Activated CD8-positive, alpha-beta memory T cell treated with anti-CD3 and anti-CD28 coated beads for 48 hours (primary cell): ENCODE measurements at places on chromosomes 16 and 17.

- no peak for DNase-seq
Observed at GRCh38 chr17:3890082-3890877, 2.6 kb downstream of the CAMKK1 start.

DNA sequence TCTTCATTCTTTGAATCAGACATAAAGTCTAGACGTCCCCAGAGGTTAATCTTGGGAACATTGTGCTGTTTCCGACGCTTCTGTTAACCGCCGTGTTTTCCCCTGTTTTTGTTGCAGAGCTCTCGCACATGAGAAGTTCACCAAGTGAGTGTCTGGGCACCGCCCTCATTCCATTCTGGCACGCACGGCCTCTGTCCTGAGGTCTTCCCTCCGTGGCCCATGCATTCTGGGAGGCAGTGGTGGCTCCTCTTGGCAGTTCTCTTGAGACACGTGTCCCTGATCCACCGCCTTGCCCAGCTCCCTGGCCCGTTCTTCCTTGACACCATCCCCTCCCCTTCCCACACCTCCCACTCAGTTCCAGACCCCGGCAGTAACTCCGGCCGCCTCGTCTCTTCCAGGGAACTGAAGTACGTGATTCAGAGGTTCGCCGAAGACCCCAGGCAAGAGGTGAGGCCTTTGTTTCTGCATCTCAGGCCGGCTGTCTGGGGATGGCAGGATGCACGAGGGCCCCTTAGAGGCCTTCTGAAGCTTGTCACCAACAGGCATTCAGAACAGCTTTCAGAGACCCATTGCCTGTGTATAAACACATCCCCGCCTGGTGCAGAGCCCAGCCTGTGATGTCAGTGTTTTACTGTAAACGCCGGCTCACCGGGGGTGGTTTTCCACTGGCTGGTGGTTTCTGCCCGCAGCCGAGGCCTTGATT lies 85.9 kb upstream of the PLCG2 start:
- no peak for DNase-seq

GRCh38 chr16:80806927-80807340 lies 2.5 kb upstream of the CDYL2 start:
- DNase-seq = no peak

GRCh38 chr17:40915721-40916256 lies 21.7 kb downstream of the KRT23 start:
- DNase-seq = no peak

DNA sequence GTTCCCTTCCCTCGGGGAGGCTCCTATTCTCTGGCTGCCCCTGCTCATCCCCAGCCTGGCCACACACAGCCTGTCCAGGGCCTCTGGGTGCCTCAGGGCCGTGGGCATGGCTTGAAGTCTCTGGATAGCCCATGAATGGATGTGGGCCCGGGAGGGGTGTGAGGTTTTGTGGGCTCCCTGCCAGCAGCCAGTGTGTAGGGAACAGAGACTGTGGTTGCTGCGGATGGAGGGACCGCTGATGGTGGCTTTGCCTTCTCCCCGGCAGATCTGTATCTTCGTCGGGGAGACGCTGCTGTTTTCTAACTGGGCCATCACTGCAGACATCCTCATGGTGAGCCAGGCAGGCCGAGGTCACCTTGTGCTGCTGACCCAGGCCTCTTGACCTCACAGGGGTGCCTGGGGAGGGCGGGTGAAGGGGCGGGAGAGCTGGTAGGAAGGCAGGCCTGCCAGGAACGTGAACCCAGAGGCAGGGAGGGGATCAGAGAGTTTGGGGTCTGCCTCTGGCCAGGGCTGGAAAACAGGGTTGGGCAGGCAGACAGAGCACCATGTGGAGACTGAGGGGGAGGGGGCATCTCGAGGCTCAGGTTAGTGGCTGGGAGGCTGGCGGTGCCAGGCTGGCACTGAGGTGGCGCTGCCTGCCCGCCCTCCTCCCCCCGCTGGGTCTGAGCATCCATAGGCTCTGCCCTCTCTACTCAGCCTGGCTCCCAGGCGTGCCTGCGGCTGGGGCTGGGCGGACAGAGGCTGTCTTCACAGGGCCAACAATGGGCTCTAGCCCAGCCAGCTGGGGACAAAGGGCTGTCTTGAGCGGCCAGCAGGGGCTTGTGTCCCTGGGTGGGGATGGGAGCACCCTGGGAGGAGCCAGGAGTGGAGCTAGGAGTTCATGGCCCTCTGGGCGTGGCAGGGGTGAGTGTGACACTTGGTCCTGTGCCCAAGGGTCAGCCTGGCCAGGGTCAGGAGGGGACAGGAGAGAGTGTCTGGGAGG lies 21.4 kb downstream of the MYBBP1A start:
- DNase-seq = no peak

DNA sequence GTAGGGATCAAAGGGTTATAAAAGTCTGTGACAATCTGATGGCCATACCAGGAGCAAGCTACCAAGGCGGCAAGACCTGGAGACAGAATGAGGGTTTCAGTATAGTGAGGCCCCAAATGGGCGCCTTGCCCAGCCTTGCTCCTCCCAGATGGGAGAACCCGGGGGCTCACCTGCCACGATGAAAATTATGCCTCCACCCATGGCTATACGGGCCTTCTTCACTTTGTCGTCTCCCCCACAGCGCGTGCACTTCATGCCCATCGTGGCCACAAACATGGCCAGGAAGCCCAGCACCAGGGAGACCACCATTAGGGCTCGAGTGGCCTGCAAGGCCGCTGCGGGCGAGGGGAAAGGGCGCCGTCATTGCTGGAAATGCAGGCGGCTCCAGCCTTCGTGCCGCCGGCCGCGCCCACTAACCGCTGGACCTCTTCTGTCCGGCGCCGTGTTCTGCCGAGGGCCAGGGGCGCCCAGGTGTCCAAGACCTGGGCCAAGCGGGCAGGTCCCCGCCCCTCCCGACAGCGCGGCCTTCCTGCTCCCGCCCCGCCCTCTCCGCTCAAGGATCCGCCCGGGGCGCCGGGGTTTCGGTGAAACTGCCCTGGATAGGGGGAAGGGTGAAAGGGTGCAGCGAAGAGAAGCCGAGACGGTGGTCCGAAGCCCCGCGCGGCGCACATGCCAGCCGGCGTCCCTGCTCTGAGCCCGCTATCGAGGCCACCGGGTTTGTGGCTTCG lies 1.5 kb downstream of the CLDN7 start:
- DNase-seq = no peak

DNA sequence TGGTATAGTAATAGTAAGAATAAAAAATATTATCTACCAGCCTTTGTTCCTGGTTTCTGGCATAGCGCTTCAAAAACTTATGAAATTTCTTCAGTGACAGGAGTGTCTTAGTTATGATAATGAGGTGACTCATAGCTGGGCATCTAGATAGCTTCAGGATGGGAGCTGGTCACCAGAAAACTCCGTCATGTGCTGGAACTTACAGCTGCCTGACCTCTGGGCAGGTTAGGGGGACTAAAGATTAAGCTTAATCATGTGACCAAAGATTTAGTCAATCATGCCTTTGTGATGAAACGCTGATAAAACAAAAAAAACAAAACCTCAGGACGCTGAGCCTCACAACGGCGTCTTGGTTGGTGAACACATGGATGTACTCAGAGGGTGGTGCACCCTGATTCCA lies 154.2 kb downstream of the MYO1D start:
- no peak for DNase-seq

DNA sequence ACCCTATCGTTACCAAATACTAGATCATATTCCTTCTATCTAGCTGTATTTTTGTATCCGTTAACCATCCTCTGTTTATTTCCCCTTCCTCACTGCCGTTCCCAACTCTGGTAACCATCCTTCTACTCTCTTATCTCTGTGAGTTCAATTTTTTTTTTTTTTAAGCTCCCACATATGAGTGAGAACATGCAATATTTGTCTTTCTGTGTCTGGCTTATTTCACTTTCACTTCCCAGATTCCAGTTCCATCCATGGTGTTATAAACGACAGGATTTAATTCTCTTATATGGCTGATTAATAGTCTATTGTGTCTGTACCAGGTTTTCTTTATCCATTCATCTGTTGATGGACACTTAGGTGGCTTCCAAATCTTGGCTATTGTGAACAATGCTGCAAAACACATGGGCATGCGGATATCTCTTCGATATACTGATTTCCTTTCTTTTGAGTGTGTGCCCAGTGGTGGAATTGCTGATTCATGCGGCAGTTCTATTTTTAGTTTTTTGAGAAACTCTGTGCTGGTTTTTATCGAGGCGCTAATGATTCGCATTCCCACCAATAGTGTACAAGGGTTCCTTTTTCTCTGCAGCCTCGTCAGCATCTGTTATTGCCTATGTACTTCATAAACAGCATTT lies 599.6 kb downstream of the TMEM114 start:
- no peak for DNase-seq

DNA sequence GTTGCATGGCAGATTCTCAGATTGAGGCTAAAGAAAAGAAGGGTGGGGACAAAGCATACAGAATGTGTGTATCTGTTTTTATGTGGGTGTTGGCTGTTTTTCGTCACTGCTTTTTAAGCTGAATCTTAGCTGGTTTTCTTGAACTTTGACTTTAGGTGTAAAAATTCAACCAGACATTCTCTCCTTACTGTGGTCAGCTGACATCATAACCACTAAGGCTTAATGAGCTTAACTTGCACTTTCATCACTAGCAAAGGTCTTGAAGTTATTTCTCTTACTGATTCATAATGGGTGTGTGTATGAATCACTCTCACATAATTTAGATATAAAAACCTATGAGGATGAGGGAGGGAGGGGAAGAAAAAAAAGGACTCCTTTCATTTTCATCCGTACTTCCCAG lies 4.0 kb upstream of the CDC6 start:
- DNase-seq = no peak

DNA sequence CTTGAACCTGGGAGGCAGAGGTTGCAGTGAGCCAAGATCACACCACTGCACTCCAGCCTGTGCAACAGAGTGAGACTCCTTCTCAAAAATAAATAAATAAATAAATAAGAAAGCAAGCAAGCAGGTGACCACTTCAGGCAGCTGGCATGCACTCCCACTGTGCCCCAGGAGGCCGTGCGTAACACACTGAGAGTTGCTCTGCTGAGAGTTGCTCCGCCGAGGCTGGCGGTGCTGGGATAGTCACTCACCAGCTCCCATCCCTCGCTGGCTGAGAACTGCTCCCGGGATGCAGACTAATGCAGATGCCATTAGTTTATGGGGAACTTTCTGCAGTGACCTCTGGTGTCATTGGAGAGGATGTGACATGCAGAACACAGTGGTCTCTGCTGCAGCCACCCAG lies 105.7 kb upstream of the PLCG2 start:
- DNase-seq = no peak

DNA sequence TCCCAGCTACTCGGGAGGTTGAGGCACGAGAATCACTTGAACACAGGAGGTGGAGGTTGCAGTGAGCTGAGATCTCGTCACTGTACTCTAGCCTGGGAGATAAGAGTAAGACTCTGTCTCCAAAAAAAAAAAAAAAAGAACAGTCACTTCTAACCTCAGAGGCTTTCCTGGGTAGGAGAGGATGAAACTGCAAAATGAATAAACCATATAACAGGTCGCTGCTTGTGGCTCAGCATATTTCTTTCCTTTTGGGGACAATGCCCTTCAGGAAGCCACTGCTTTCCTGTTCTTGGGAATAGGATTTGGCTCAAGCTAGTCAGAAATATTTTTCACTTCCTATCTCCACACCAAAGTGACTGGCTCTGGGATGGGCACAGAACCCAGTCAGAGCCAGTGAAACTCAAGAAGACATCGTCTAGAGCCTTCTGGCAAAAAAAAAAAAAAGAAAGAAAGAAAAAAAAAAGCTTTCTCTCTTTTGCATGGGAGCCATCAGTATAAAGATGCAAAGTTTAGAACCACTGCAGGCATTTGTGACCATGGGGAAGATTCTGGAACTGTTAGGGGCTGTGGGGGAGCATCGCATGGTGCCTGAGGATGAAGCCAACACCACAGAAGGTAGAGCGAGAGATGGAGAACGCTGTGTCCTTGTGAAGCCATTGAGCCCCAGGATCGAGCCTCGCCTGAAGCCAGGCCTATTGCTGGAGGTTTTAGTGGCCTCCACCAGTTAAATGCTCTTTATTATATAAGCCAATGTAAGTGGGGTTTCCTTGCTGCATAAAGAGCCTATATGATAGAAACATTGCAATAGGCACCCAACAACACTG lies 71.8 kb upstream of the MRTFB start:
- no peak for DNase-seq

GRCh38 chr17:60519795-60520194 lies 6.2 kb downstream of the APPBP2 start:
- DNase-seq = no peak

DNA sequence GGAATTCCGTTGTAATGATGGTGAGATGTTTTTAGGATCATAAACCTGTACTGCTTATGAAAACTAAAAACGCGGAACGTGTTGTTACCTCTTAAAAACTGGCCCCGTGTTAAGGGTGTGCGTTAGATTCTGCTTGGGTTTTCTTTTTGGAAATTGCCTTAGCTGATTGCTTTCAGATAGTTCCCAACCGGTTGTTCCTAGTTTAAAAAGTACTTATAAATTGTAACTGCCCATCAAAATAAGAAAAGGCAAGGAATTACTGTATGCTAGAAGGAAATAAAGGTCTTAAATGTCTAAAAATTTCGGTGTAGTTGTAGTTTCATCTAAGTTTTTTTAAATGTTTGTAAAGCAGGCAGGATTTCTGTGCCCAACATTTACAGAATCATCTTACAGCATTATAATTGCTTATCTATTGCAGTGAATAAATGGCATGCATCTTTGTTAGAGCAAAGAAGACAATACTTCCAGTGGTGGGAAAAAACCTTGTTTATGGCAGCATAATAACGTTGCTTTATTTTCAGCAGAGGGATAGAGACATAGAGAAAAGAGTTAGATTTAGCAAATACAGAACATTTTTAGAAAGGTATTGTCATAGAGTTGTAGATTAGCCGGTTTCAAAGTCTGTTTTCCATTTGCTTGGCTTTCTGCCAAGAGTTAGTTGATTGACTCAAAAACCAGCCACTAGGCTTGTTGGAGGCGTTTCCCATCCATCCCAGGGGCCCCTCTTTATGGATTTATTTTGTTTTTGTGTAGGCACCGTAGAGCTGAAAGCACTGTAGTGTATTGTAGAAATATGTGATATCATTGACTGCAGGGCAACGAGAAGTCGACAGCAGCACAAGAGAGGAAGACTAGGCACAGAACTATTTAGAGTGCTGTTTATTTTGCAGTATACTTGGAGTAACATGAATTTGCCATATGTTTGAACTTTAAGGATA lies 1.7 kb downstream of the PPM1D start:
- no peak for DNase-seq

GRCh38 chr16:51048544-51048943 lies 102.5 kb downstream of the SALL1 start:
- DNase-seq = no peak

DNA sequence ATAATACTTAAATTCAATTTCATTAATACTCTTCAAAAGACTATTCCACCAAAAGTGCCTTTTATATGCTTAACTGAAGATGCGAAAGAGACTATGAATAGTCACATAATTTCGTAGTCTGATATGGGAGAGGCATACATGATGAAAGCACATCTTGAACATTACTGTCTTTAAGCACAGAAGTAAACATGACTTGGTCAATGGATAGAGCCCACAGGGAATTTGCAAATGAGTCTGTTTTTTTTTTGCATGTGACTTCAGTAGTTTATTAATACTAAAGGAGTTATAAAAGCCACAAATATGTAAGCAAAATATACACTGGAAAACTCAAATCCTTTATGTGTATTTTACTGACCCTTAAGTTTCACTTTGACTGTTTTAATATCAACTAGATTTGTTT lies 15.9 kb downstream of the ADPRM start:
- DNase-seq = no peak
